ENCODE measurements at places on chromosomes 7 and 10. TPM values are rescaled to one million over a fixed set of nuclear protein-coding genes. Genes with fewer than 3 reads are reported as not detected.
A peak's percentile ranks its signal among the peaks of the same experiment; 100 is the strongest.

DNA sequence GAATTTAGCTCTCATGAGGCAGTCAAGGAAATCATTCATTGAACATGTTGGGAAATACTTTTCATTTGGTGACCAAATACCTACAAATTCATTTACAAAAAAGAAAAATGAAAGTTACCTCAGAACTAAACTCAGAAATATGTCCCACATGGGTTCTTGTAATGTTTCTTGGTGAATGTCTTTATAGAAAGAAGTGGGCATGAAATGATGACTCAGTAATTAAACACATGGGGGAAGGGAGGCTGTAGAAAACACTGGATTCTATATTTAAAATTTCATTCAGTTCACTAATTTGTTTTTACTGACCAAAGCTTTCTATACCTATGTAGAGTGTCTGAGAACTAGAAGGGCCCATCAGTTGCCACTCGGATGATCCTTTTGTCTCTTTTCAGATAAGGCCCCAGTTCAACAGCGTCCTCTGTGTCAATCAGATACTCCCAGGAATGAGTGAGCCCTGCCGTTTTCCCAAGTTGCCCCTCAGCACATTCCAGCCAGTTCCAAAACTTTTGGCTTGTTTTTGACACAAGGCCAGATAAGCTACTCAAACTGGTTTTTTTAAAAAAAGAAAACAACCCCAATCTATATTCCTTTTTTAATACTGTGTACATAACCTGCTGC is 49.3 kb upstream of the AGBL3 start:
- DNase-seq, result no peak

DNA sequence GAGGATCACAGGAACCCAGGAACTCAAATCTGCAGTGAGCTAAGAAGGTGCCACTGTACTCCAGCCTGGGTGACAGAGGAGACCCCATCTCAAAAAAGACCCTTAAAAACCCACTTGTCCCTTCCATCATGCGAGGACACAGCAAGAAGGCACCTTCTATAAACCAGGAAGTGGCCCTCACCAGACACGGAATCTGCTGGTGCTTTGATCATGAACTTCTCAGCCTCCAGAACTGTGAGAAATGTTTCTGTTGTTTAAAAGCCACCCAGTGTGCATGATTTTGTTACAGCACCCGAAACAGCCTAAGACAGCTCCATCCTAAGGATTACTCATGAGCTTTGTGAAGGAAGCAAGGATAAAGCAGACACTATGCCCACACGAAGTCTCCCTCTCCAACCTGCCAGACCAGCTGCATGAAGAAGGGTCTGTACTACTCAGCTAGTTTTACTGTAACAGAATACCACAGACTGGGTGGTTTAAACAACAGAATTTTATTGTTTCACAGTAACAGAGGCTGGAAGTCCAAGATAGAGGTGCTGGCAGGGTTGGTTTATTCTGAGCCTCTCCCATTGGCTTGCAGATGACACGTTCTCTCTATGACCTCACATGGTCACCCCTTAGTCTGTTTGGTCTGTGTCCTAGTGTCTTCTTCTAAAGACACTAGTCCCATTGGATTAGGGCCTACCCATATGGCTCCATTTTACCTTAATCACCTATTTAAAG is 13.7 kb downstream of the VIM start:
- DNase-seq, result no peak

- no peak for DNase-seq
Observed at GRCh38 chr7:41103331-41103730, 599.6 kb downstream of the INHBA start.

DNA sequence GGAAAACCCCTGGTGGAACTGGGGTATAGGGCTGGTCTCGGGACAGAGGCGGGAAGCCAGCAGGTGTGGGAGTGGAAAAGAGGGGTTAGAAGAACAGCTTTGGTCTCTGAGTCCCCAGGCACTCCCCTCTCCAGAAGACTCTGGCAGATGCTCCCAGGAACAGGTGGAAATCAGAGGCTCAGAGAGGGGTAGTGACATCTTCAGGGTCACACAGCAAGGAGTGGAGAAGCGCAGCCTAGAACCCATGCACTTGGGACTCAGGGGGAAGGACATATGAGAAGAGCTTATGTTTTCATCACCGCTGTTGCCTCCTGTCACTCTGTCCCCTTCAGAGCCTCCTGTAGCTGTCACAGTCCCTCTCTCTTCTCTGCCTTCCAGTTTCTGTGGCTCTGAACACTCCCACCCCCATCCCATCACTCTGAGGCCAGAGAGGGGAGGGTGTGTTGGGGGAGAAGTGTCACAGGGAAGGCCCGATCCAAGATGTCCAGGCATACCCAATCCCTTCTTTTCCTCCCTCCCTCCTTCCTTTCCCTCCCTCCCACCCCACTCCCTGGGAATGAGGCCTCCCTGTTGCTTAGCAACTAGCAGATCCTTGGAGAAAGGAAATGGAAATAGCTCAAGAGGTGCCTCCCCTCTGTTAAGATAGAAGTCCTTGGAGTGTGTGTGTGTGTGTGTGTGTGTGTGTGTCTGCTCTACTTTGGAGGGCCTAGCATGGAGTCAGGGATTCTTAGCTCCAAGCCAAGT is 32.0 kb downstream of the SRRM3 start:
- no peak for DNase-seq

DNA sequence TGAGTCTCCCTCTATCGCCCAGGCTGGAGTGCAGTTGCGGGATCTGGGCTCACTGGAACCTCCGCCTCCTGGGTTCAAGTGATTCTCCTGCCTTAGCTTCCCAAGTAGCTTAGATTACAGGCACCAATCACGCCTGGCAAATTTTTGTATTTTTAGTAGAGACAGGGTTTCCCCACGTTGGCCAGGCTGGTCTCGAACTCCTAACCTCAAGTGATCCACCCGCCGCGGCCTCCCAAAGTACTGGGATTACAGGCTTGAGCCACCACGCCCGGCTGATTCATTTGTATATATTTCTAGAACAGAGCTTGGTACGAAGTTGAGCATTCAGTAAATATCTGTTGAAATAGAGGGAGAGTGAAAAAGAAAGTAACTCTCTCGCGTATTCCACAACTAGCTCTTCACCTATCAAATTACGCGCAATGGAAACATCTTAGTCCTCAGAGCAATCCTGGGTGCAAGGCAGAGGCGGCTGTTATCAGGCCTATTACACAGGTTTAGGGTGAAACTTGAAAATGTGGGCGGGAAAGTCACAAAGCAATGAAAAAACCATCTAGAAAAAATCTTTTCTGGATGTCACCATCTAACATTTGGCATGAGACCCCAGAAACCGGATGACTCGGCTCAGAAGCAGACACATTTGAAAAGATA is 707 bp upstream of the GHITM start:
- DNase-seq, result peak; percentile 21

GRCh38 chr7:92854501-92855238 is 18.3 kb upstream of the CDK6 start:
- DNase-seq, result no peak

The PDK4 gene
- 308 TPM for total RNA-seq

The ZNF503 gene
- total RNA-seq, result 38.6 TPM

The AKR1B1 gene
- total RNA-seq, result 12.9 TPM

The NEBL gene
- total RNA-seq, result 18.5 TPM

The VGF gene
- 3.0 TPM for total RNA-seq
